ENCODE measurements at places on chromosomes 3 and 15.

DNA sequence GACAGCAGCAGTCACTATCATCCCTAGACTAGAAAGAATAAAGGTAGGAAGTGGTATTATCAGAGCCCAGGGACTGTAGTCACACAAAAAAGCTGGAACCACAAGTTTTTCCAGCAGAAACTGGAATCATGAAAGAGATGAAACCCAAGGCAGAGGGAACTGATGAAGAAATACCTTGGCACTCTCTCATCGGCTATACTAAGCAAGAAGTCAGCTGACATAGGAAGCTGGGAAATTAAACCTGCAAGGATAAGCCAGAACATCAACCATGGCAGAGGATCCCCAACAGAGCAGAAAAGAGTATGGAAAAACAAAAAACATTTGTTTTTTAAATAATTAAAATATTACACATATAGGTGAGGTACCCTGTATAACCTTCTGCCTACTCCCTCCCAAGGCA is 86.5 kb downstream of the AQR start:
- no peak for DNase-seq

DNA sequence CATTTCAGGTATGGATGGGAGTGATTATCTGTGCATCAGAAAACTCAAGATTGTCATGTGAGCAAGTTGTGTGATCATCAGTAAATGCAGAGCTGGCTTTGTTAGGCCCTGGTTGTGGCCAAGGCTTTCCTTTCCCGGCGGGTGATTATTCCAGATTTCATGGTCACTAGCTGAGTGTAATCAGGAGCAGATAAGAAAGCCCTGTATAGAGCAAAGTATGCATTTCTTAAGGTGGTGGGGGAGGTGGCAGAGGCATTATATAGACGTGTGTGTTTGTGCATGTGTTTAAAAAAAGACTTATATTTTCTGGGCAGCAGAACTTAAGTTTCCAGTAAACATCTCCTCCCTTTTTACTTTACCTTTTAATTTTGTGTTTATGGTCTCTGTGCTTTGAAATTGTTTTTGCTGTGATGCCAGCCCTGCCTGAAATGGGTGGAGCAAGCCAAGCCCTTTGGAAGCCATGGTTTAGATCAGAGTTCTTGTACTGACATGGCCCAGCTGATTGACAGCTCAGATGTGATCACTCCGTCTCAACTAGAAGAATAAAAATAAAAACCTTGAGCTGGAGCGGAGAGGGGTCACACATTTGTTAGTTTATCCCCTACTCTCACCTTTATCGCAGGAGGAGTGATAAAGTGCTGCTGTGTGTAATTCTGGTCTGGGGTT is 22.2 kb downstream of the SMAD3 start:
- no peak for DNase-seq

- no peak for DNase-seq
These were observed 154.2 kb downstream of the TIGIT start for GRCh38 chr3:114447950-114448479.

- no peak for DNase-seq
These were observed 79.2 kb downstream of the CNTN3 start for GRCh38 chr3:74535281-74535680.

DNA sequence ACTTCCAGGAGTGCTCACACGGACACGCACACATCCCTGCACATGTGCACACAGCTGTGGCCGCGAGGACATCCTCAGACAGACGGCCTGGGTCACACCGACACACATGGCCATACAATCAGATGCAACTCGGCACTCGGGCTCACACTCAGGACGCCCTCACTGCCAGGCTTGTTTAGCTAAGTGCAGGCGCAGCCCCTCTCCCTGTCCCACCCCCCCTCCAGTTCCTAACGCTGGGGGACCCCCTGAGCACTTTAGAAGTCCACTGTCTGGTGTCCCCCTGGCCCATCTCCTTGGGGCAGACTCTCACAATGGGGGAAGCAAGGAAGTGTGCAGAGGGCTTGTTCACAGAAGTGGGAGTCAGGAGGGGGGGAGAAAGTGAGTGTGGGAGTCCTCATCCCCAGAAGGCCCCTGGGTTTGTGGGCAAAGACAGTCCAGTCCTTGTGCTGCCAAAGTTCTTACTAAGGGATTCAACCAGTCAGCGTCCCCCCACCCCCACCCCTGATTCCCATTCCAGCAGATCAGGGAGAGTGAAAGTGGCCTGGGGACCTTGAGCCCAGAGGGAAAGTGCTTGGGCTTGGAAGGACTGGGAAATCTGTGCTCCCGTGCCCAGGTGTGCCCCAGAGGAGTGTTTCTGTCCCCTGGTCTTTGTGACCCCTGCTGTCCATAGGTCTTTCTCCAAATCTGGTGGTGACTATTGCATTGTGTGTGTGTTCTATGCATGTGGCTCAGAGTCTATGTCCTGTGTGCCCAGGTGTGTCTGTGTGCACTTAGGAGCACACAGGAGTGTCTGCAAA is 767 bp upstream of the GATA2 start:
- no peak for DNase-seq

DNA sequence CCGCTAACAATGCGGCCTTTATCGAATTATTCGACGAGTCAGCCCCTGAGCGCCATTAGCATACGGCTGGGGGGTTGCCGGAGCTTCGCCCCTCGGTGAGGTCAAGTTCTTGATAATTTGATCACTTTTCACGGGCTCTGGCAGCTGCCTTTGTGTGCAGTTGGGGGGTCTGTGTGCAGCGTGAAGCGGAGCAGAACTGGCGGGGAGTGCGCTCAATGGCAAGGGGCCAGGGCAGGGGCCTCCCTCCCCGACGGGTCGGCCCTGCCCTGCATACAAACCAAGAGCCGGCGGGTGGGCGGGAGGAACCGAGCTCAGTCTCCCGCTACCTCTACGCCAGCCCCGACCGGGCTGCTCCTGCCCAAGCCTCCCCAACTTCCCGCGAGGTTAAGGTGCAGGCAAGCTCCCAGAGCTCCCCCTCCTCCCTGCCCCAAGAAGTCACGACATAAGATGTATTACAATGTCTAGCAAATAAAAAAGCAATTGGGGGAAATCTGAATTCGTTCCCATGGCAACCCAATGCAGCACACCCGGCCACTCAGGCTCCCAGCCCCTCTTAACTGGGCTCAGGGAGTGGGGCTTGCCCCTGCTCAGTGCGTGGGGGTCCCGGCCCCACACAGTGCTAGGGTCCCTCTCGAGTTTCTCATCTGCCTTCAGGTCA is 34.1 kb upstream of the POLG start:
- DNase-seq: no peak

DNA sequence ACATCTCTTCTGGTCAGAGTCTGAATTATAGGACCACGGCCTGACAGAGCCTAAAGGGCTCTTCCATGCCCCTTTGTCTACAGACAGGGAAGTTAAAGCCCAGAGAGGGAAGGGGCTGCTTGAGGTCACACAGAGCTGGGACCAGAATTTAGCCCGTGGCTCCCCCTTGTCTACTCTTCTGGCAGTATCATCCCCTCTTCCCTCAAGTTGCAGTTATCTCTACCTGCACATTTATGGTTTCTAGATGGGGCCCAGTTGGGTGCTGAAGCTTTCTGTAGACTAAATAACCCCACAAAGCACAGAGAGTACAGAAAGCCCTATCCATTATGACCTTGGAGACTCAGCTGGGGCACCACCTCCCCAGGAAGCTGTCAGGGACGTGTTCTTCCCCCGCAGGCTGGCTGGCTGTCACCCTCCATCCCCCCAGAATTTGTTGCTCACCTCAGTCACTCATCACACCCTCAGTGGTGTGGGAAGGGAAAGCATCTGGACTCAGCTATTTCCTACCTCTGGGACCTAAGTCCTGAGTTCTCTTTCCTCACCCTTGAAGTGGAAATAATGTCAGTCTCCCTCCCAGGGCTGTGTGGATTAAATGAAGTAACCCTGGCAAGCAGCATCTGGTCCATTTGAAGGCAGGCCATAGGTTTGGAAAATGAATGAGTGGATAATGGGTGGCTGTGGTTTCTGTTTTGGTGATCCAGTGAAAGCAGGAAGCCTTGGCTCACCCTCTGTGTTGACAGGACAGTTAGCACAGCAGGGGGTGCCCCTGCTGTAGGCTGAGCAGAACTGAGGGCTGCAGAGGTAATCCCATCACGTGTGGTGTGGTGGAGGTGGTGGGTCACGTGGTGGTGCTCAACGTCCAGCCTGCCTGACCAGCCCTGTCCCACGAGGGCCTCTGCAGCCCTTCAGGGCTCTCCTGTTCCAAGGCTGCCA is 16.3 kb downstream of the ACOX2 start:
- no peak for DNase-seq

- no peak for DNase-seq
These were observed 5.1 kb upstream of the MUC20 start for GRCh38 chr3:195715583-195716266.

DNA sequence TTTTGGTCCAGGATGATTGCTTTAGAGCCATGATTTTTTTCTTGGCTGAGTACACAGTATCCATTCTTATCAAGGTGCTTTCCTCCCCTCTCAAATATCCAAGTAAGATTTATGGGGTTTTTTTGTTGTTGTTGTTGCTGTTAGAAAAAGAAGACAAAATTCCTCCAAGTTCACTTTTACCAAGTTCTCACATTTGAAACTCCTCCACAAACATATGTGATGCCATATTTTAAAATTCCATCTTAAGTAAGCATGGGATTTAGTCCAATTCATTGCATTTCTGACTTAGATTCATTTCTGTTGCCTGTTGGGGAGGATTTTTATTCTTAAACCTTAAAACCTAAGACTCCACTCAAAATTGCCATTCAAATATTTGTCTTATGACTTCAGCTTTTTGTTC is 128.6 kb upstream of the SPATA12 start:
- no peak for DNase-seq

- no peak for DNase-seq
These were observed 31.5 kb downstream of the RASGRF1 start for GRCh38 chr15:79059081-79059572.

- DNase-seq: no peak
These were observed 194.4 kb upstream of the GBE1 start for GRCh38 chr3:81955878-81956277.

- DNase-seq: no peak
These were observed 408.7 kb downstream of the OXSM start for GRCh38 chr3:26198609-26199008.

DNA sequence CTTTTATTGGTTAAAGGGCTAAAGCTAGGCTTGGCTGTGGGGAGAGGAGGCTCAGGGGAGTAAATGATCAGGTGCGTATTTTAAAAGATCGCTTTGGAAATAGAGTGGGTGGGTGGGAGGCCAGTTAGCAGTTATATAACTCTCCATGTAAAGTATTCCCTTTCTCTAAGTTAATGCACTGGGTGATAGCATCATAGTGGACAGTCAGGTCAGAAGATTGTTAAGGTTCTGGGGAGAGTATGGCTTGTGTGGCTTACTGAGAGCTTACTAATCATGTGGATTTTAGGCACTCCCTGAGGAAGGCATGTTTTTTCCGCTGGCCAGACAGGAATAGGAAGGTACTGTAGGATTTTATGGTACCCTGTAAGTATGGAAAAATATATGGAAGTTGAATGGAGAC is 6.3 kb upstream of the EIF3J start:
- no peak for DNase-seq

- DNase-seq: no peak
These were observed 29.7 kb upstream of the RNF7 start for GRCh38 chr3:141708367-141708766.

- DNase-seq: no peak
These were observed 64.3 kb downstream of the SLC12A8 start for GRCh38 chr3:125148016-125148812.

- no peak for DNase-seq
These were observed 61.6 kb upstream of the TGFBR2 start for GRCh38 chr3:30544812-30545211.

- DNase-seq: no peak
These were observed 67.1 kb upstream of the CDV3 start for GRCh38 chr3:133506215-133506901.
